ENCODE measurements at places on chromosomes 3 and 15.

GRCh38 chr15:96038650-96039049 is 291.9 kb upstream of the NR2F2 start:
- no peak for DNase-seq

GRCh38 chr3:62287392-62287927 is 85.9 kb downstream of the FEZF2 start:
- no peak for DNase-seq

GRCh38 chr3:137121704-137122314 is 164.0 kb downstream of the IL20RB start:
- DNase-seq: no peak

GRCh38 chr3:146581951-146582467 is 23.1 kb downstream of the PLSCR5 start:
- DNase-seq: peak; percentile 10

GRCh38 chr15:71079208-71080044 is 35.8 kb upstream of the THSD4 start:
- no peak for DNase-seq

All from globus pallidus (tissue), 1 donor.